CD4-positive, alpha-beta memory T cell (primary cell): ENCODE measurements at places on chromosomes 16 and 17.

DNA sequence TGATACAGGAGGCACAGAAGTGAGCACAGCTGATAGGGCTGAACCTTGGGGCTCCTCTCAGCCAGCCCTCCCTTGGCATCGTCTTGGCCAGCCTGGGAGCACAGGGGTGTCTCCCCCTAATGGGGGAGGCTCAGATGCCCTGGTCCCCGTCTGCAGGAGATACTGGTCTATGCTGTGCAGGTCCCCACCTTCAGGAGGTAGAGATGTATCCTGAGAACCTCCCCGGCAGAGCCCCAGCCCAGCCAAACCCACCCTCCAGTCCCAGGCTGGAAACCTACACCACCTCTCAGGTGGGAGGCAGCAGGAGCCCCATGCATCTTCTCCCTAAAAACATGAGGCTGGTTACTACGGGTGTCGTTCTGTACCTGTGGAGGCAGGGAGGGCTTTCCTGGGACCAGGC is 38.7 kb downstream of the ABCC6 start:
- DNase-seq = no peak

DNA sequence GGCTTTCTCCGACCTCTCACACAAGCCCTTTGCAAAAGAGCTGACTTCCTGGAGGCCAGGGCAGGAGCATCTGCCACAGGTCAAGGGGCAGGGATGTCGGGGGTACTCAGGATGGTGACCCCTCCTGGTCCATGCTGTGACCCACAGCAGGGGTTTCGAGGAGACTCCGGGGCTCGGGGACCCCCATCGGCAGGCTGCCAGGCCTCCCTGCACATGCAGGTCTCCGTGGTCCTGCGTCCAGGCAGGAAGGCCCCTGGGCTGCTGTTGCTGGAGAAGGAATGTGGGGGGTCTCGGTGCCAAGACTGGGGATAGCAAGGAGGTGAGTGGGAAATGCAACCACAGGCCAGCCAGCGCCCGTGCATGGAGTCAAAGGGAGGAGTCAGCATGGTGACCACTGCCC is 11.6 kb downstream of the NATD1 start:
- no peak for DNase-seq

- no peak for DNase-seq
Measured at GRCh38 chr16:53511084-53511402, 8.0 kb upstream of the AKTIP start.

DNA sequence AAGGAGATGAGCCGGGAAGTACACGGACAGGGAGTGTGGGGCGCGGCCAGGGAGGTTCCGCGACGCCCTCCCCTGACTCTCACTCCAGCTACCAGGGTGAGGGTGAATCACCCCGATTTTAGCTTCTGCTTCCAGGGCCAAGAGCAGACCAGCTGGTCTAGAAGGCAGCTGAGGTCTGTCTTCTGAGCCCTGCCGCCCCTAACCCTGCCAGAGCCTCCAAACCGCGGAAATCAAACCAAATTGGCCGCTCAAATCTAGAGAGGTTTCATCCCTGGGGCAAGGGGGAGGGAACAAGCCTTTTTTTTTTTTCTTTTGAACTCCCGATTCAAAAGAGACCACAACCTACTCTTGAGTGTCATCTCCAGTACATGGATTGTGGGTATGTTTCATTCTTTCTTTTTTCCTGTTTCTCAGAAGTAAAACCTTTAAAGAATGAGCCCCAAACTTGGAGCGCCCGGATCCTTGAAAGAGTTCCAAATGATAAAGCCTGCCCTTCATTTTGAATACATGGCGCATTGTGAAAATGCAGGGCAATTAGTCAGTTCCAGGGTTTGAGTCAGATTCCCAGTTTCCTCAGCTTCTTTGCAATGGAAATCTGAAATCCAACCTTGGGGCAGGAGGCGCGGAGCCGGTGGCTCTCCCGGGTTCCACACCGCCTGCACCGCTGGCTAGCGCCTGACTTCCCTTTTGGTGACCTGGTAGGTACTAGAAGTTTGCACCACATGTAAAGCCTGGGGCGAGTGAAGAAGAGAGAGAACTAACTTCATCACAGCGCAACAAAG is 16.5 kb upstream of the ZFHX3 start:
- no peak for DNase-seq

GRCh38 chr16:27154705-27155521 is 48.4 kb upstream of the KDM8 start:
- DNase-seq = peak; percentile 60

- no peak for DNase-seq
Measured at GRCh38 chr17:80327518-80327917, 66.9 kb downstream of the RNF213 start.

GRCh38 chr16:22665048-22665797 is 148.7 kb upstream of the HS3ST2 start:
- DNase-seq = no peak

- DNase-seq = no peak
Measured at GRCh38 chr16:11050944-11051343, 106.6 kb downstream of the CLEC16A start.

DNA sequence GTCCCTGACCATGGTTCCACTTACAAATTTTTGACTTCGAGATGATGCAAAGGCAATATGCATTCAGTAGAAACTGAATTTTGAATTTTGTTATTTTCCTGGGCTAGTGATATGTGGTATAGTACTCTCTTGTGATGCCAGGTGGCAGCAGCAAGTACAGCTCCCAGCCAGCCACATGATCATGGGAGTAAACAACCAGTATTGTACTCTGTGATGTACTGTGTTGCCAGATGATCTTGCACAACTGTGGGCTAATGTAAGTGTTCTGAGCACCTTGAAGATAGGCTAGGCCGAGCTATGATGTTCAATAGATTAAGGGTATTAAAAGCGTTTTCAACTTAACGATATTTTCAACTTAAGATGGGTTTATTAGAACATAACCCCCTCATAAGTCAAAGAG is 250.8 kb downstream of the STX8 start:
- no peak for DNase-seq

DNA sequence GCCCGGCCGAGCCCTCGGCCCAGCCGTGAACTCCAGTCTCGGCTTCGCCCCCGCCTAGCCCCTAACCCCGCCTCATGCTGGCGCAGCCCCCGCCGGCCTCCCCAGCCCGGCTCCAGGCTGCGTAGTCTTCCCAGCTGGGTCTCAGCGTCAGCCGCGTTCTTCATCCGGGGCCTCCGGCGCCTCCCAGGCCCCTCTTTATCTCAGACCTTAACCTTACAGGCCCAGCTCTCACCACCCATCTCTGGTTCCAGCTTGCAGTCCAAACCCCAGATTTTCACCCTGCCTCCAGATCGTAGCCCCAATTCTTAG is at the start of gene PROCA1:
Gene PROCA1, minus strand, starts transcription at position 166 of the 309 bp plus-strand sequence. CDS start 228 bp downstream, outside the sequence.
- DNase-seq = no peak

DNA sequence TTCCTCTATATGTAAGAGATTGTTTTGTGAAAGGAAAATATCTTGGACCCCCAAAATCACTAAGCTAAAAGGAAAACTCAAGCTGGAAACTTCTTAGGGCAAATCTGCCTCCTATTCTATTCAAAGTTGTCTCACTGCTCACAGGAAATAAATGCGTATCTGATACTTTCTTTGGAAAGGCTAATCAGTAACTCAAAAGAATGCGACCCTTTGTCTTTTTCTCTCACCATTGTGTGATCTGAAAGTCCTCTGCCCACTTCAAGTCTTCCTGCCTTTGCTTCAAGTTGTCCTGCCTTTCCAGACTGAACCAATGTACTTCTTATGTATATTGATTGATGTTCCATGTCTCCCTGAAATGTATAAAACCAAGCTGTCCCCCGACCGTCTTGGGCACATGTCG is 157.3 kb downstream of the KIF2B start:
- DNase-seq = no peak

GRCh38 chr17:4856271-4856936 is 23.3 kb downstream of the MINK1 start:
- DNase-seq = no peak

DNA sequence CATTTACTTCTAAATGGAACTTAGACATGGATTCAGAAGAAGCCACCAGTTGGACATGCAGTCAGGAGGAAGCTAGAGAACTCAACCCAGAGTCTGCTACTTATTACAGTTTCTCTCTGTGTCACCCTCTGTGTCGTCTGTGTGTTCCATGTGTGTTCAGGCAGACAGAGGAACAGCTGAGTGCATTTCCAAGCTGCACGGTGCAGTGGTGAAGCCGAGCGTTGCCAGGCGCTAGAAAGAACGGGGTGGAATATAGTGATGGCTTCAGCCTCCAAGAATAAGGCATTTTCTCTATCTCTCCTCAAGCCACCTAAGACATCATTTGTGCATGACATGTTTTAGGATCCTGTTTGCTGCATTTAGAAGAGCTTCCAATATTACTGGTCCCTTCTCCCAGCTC is 101.1 kb upstream of the CCL2 start:
- no peak for DNase-seq

GRCh38 chr16:9441012-9441411 is 349.6 kb downstream of the HAPSTR1 start:
- DNase-seq = no peak

DNA sequence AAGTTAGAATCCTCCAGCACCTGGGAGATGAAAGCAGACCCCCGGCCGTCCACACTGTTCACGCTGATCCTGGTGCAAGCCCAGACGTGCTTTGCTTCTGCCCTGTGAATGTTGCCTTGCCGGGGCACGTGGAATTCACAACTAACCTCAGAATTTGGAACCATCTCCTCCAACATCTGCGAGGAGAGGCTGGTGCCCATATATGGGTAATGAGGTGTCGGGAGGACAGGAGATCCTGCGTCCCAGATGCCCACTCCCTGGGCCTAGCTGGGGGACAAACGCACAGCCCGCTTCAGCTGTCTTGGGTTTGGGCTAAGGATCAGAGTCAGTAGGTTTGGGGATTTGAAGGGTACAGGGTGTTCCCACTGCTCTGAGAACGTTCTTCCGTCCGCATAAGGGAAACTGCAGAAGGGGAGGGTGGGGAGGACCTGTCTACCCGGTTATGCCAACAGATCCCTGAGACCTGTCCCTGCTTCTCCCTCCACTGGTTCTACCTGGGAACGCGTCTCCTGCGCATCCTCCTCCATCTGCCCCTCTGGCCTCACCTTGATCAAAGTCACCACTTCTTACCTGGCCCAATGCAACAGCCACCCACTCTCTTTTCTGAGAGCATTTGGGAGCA is 14.1 kb downstream of the PPL start:
- no peak for DNase-seq

- DNase-seq = peak; percentile 27
Measured at GRCh38 chr16:87766485-87766797, 655 bp upstream of the KLHDC4 start.

DNA sequence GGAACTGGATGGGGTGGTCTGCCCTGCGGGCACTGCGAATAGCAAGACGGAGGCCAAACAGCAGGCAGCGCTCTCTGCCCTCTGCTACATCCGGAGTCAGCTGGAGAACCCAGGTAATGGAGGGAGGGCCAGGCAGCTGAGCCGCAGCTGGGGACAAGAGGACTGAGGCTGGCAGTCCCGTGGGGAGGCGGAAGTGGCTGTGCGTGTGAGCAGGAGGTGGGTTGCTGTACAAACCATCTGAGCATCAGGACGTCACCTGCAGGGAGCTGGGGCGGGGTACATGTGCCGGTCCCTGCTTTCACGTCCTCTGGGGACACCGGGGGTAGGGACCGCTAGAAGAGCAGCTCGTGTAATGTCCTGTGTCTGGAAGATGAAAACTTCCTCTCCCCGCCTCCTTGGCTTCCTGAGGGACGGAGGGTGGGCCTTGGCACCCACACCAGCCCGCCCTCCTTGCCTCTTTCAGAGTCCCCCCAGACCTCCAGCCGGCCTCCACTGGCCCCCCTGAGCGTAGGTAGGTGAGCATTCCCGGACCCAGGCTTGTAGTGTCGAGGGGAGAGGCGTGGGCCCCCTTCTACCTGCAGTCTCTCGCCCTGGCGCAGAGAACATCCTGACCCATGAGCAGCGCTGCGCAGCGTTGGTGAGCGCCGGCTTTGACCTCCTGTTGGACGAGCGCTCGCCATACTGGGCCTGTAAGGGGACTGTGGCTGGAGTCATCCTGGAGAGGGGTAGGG is 3.7 kb downstream of the ADAD2 start:
- DNase-seq = peak; percentile 18

GRCh38 chr17:61465550-61466237 is 13.5 kb downstream of the TBX4 start:
- no peak for DNase-seq

DNA sequence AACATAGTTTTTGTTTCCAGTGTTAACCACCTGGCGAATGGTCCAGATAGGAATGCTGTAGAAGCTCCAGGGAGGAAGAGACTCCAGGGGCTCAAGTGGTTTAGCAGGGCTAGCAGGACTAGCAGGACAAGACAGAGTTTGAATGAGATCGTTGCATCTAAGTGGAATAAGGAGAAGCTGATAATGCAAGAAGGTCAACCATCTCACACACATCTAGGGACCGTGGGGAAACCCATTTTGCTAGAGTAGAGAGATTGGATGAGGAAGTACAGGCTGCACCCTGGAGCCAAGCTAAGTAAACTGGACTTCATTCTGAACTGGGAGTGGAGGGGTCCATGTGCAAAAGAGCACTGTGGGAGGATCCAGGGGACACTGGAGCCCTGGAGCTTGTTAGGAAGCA is 86.1 kb upstream of the HSBP1 start:
- DNase-seq = no peak

GRCh38 chr16:69323415-69323814 is 7.0 kb downstream of the PDF start:
- DNase-seq = no peak

DNA sequence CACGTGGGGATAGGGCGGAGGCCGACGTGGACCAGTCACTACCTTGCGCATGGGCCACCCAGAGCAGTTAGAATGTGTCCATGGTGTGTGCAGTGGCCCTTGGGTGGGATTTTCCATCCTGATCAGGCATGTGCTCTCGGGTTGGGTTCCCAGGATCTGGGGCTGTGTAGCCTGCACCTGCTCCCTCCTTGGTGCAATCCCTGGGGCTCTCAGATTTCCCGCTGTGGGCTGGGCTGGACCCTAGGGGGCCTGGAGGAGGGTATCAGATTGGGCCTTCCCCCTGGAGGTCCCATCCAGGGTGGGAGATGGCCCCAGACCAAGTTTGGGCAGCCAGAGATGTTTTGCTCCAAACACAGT is 1.3 kb downstream of the SMTNL2 start:
- DNase-seq = no peak

DNA sequence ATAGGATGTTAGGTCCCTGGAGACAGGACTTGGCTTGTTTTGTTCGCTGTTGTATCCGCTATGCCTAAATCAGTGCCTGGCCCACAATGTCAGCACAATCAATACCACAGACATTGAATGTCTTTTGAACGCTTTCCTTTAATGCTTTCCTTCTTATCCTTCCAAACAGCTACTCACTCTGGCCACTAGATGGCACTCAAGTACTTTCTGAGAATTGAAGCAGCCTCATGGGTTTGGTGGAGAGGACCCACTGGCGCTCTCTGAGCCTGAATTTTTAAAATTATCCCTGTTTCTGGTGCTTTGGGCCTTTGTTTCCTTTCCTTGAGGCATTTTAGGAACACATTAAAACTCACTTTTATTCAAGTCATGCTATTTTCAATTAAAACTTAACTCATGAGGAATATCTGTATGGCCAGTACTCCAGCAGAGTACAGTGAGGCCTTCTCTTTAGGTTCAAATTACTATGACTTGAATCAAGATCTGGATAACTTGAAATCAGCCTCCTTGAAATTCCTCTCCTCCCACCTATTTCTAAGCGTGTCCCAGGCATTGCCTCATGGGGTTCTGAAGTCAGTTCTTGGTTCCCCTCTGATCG is 3.2 kb upstream of the NLRP1 start:
- DNase-seq = peak; percentile 76

- DNase-seq = no peak
Measured at GRCh38 chr17:83076938-83077337, 2.5 kb upstream of the METRNL start.
